ENCODE measurements at places on chromosomes 7 and 10.
A peak's percentile ranks its signal among the peaks of the same experiment; 100 is the strongest.

GRCh38 chr10:102465466-102465865 is 14.1 kb upstream of the C10orf95 start:
- DNase-seq: no peak

DNA sequence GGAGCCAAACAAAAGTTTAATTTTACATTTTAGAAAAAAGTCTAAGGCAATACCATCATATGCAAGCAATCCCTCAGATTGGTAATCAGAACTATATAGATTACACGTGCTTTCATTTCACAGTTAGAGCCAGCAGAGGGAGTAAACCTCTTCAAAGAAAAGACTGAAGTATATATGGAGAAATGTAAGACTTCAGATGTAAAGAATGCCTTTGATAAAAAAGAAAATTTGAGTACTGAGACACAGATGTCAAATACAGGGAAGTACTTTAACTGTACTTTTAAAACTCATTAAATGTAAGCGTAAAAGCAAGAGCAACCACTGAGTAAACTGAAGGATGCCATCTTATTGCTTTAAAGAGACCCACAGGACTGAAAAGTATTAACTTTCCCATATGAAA is 101.4 kb upstream of the FAM133B start:
- peak; percentile 81 for DNase-seq

- no peak for DNase-seq
These were observed 105.5 kb upstream of the MKLN1 start for GRCh38 chr7:131222171-131222570.

GRCh38 chr10:12186323-12186722 is 9.4 kb downstream of the NUDT5 start:
- DNase-seq: peak; percentile 37
